ENCODE measurements at places on chromosomes 16 and 17.
A peak's percentile ranks its signal among the peaks of the same experiment; 100 is the strongest.

GRCh38 chr17:34667656-34668055, 88.3 kb downstream of the TMEM132E start:
- DNase-seq = no peak

GRCh38 chr17:9035249-9035648, 13.9 kb downstream of the NTN1 start:
- DNase-seq = no peak

GRCh38 chr17:75959839-75960511, 19.0 kb downstream of the ACOX1 start:
- no peak for DNase-seq

DNA sequence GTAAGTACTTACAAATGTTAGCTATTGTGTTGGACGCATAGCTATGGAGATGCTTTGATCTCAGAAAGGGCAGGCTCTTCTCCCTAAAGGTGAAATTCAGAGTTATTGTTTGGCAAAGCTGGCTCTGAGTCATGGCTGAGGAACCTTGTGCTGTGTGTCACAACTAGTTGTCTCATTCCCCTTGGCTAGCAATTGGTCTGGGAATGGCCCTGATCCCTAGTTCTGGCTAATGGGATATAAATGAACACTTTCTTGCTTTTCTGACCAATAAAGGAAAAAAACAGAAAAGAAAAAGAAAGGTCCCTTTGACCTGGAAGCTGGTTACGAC, 210.6 kb downstream of the MAP2K4 start:
- no peak for DNase-seq

- peak; percentile 71 for DNase-seq
These were observed 598 bp downstream of the INPP5K start for GRCh38 chr17:1515640-1516387.

GRCh38 chr17:48439875-48440505, 10.0 kb upstream of the SKAP1 start:
- no peak for DNase-seq

- DNase-seq = no peak
These were observed 59.4 kb upstream of the SIAH1 start for GRCh38 chr16:48444574-48444973.

DNA sequence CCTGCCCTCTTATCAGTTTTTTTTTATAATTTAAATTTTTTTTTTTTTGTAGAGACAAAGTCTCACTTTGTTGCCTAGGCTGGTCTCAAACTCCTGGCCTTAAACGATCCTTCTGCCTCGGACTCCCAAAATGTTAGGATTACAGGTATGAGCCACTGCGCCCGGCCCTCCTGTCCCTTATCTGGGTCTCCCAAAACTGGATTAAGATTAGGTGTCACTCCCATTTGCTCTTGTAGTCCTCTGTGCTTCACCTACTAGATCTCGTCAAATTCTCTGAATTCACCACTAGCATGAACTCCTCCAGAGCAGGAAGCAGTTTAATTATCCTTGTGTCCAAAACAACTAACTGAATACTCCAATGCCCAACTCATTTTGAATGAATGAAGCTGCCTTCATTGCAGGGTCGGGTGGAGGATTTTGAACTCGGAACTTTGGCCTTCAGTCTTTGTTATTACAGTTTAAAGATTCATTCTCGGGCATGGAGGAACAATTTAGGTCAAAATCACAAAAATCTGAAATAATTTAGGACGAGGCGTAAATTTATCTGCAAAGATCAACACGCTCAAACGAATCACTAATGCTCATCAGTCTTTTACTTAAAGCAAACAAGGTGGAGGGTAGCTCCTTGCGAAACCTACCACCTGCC, 802 bp upstream of the ATXN2L start:
- no peak for DNase-seq

DNA sequence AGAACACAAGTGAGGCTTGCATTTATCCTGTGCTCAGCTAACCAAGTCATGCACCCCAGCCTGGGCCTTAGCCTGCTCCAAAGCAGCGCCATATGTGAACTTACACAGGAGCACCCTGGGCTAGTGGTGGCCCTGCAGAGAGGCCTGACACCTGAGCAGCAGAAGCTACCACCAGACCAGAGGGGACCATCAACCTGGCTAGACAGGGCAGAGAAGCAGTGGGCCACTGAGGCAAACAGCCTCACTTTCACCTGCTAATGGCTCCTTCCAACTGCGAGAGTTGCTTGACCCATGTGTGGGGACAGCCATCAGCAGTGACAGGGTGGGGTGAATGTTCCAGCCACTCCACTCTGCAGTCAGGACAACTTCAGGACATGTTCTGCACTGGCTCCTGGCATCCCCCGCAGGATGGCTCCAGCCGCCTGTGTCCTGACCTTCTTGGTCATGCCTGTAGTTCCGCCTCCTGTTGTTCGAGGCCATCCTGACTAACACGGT, 2.9 kb upstream of the C16orf95 start:
- DNase-seq = no peak

DNA sequence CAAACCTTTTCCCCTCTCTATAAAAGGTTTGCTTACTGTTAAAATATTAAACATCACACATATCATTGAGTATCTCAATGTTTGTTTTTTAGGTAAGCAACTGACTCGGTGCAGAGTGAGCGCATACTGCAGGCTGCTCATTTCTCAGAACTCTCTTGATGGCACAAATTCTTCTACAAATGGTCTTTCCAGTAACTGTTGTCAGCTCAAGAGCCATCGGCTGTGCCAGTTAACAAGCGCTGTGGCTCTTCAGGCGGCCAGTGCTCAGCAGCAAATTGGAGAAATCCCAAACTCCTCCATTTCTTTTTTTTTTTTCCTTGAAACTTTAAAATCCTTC, 8.6 kb downstream of the ABCA3 start:
- DNase-seq = no peak

- no peak for DNase-seq
These were observed 37.7 kb upstream of the SDK2 start for GRCh38 chr17:73681946-73682345.

GRCh38 chr16:6096931-6097670, 999.5 kb upstream of the EEF2KMT start:
- DNase-seq = no peak

GRCh38 chr17:46020023-46020761, 21.1 kb downstream of the STH start:
- no peak for DNase-seq

GRCh38 chr17:80516171-80516932, 28.3 kb upstream of the RPTOR start:
- DNase-seq = no peak

DNA sequence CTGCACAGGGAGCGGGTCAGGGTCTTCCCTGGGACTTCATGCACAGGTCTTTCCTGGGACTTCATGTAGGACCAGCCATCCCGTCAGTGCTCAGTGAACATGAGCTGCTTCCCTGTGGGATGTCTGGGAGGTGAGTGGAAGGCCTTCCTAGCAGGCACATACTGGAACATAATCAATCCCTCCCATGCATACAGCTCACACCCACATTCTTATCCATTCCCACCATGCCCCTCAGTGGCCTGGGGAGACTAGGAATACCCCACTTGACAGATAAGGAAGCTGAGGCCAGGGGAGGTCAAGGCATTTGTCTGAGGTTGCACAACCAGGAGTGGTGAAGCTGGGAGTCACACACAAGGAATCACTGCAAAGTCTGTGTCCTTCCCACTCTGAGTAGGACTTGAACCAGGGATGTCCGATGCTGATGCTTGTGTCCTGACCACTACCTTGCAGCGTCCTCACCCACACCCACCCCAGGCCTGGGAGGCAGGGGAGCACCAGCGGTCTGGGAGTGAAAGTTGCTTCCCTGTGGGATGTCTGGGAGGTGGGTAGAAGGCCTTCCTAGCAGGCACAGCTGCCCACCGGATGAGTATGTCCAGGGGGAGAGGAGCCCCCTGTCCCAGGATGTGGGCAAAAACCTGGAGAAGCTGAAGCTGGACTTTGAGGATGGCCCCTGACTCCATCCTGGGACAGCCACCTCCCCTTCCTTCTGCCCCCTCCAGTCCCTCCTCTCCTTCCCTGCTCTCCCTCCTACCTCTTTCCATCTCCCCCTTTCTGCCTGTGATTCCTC, 1.0 kb upstream of the NLRC5 start:
- no peak for DNase-seq
